ENCODE measurements at places on chromosomes 7 and 10. TPM values are rescaled to one million over a fixed set of nuclear protein-coding genes. Genes with fewer than 3 reads are reported as not detected.

TMEM229A gene
- total RNA-seq: not detected

C10orf105 gene
- total RNA-seq: 0.63 TPM

NYAP1 gene
- 0.17 TPM for total RNA-seq

ZFAND4 gene
- total RNA-seq: 9.6 TPM

STARD3NL gene
- total RNA-seq: 34.7 TPM

NAT16 gene
- not detected for total RNA-seq

PDE1C gene
- not detected for total RNA-seq

ELAPOR2 gene
- total RNA-seq: 4.1 TPM

SFTPA1 gene
- not detected for total RNA-seq

ZKSCAN1 gene
- total RNA-seq: 50.6 TPM

PDE6C gene
- not detected for total RNA-seq

ABCB4 gene
- total RNA-seq: not detected

MYL10 gene
- not detected for total RNA-seq

ADAM12 gene
- 0.97 TPM for total RNA-seq

RGR gene
- total RNA-seq: not detected

LRRN3 gene
- 4.0 TPM for total RNA-seq

DRGX gene
- total RNA-seq: not detected

ITPRIP gene
- 16.6 TPM for total RNA-seq

HOGA1 gene
- not detected for total RNA-seq

FZD1 gene
- not detected for total RNA-seq

FKBP9 gene
- total RNA-seq: 0.94 TPM

TBL2 gene
- 23.0 TPM for total RNA-seq

HOXA3 gene
- total RNA-seq: not detected

GATA3 gene
- total RNA-seq: 46.3 TPM

SLC25A13 gene
- total RNA-seq: 7.9 TPM

CHST15 gene
- total RNA-seq: 0.05 TPM

BBS9 gene
- total RNA-seq: 9.5 TPM

NPSR1 gene
- not detected for total RNA-seq

EPO gene
- not detected for total RNA-seq

ATOH7 gene
- total RNA-seq: not detected

PSD gene
- 4.4 TPM for total RNA-seq

CYP3A7 gene
- total RNA-seq: not detected

DDIT4 gene
- 637 TPM for total RNA-seq

CALHM1 gene
- not detected for total RNA-seq

TEX47 gene
- total RNA-seq: not detected

DBNL gene
- total RNA-seq: 128 TPM

PPP1R3C gene
- 0.07 TPM for total RNA-seq

GSTK1 gene
- total RNA-seq: 218 TPM

ACHE gene
- not detected for total RNA-seq

UPK3BL1 gene
- total RNA-seq: 9.6 TPM

ALOX5 gene
- 1.3 TPM for total RNA-seq

MSMB gene
- not detected for total RNA-seq

CALHM3 gene
- not detected for total RNA-seq

MOGAT3 gene
- not detected for total RNA-seq

ADRA2A gene
- total RNA-seq: not detected
